M059J (cell line): ENCODE measurements at places on chromosomes 16 and 17. TPM values are rescaled to one million over a fixed set of nuclear protein-coding genes. Genes with fewer than 3 reads are reported as not detected.
A peak's percentile ranks its signal among the peaks of the same experiment; 100 is the strongest.

DNA sequence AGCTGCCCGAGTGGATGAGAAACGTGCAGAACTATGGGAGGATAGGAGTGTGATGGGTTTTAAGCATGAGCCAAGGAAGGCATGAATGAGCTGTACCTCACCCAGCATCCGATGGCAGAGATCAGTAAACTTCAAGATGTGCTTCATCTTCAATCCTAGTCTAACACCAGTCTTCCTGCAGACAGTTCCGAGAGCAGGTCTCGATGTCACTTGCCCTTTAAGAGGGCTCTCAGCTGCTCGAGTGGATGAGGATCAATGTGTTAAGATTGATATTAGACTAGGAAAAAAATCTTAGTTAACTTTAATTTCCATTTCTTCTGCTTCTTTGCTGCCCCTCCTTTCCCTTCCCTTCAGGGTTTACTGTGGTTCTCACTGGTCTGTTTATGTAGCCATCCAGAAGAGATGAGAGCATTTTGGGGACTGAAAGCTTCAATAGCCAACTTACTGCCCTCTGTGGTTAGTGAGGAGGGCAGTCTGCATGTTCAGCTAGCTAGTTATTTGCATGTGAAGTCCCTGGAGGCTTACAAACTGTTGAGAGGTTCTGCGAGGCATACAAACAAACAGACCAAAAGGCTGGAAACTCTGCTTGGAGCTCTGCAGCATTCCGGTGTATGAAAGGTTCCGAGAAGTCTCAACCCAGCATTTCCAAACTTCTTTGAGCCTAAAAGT, 15.3 kb downstream of the KLHL36 start:
- no peak for DNase-seq

- peak; percentile 7 for DNase-seq
Observed at GRCh38 chr17:4204710-4205173, 59.0 kb downstream of the ANKFY1 start.

DNA sequence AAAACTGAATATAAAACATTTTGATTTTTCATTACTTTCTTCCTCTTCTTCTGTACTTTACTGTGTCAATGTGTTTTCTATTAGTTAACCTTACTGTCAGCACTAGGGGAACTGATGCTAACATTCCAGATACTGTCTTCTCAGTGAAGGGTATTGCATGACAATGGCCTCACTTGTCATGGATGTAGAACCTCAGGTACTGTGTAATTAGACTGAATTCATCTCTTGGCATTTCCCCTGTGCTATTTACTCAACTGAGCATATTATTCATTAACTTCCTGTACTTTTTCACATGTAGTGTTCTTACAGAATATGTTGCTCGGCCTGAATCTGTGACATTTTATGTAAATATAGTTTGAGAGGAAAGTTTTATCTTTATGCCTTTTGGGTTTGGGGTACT, 237.0 kb downstream of the CA10 start:
- no peak for DNase-seq

GRCh38 chr16:10033556-10033955, 148.7 kb downstream of the GRIN2A start:
- no peak for DNase-seq

DNA sequence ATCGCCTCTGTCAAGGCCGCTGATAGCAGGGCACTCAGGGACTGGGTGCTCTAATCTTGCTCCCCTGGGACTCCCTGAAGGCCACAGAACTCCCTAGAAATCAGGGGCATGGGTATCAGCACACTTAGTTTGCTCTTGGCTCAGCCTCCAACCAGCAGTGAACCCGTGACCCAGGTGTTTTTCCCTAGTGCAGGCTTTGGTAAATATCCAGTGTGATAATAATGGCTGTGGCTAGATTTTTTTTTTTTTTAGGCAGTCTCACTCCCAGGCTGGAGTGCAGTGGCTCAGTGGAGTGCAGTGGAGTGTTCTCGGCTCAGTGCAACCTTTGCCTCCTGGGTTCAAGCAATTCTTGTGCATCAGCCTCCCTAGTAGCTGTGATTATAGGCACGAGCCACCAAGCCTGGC, 10.3 kb downstream of the NUPR1 start:
- no peak for DNase-seq

Gene TOX3
- total RNA-seq = not detected in 2 replicates
